Renal cortex interstitium (tissue), 15 donors: ENCODE measurements at places on chromosomes 11 and 22. TPM values are rescaled to one million over a fixed set of nuclear protein-coding genes. Genes with fewer than 3 reads are reported as not detected.

LMO2 gene
- 21.3 TPM for polyA plus RNA-seq

BET1L gene
- 46.2 TPM for polyA plus RNA-seq

KRTAP5-9 gene
- polyA plus RNA-seq, result 0.59 TPM

CD6 gene
- polyA plus RNA-seq, result 0.95 TPM

OR51B4 gene
- polyA plus RNA-seq, result 0.27 TPM

HIRA gene
- polyA plus RNA-seq, result 37.5 TPM

USP2 gene
- polyA plus RNA-seq, result 11.1 TPM

OR8A1 gene
- not detected for polyA plus RNA-seq

TPBGL gene
- 0.11 TPM for polyA plus RNA-seq

TYR gene
- 0.09 TPM for polyA plus RNA-seq

ZNF195 gene
- polyA plus RNA-seq, result 30.4 TPM

APOA4 gene
- not detected for polyA plus RNA-seq

MS4A15 gene
- not detected for polyA plus RNA-seq

GGTLC3 gene
- not detected for polyA plus RNA-seq

BARX2 gene
- polyA plus RNA-seq, result 1.5 TPM

SYT12 gene
- polyA plus RNA-seq, result 0.16 TPM

BLID gene
- not detected for polyA plus RNA-seq
